Cortex of kidney (tissue), 1 donor: ENCODE measurements at places on chromosomes 2 and 18.

DNA sequence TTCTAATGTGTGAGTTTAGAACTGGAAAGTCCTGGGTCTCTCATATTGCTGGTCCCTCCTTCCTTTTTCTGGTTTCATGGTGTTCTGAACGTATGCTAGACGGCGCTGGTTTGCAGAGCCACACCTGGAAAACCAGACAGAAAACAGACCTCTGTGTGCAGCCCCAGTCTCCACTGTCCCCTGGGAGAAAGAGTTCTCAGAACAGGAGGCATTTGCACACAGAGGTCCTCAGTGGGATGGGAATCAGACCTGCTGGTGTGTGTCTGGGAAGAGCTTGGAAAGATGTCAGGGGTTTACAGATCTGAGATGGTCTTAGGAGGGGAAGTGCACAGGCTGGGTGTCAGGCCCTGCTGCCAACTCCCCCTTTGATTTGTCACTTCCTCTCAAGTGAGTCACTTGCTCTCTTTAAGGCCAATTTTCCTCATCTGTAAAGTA is 14.9 kb upstream of the MBP start:
- no peak for DNase-seq

DNA sequence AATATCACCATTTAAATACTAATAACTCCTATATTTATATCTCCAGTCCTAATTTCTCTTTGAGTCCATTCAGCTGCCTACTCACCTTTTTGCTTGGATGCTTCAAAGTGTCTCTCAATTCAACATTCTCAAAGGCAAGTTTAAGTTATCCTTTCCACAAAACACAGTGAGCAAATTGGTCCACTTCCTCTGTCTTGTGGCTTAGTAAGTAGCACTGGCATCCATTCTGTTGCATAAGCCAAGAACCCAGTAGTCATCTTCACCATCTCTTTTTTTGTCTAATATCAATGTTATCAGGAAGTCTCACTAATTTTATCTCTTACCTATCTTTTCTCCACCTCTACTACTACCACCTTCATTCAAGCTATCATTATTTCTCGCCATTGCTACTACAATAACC is 27.4 kb upstream of the IL1RL1 start:
- DNase-seq = no peak

GRCh38 chr2:128347701-128348539 is 29.3 kb upstream of the HS6ST1 start:
- DNase-seq = no peak

DNA sequence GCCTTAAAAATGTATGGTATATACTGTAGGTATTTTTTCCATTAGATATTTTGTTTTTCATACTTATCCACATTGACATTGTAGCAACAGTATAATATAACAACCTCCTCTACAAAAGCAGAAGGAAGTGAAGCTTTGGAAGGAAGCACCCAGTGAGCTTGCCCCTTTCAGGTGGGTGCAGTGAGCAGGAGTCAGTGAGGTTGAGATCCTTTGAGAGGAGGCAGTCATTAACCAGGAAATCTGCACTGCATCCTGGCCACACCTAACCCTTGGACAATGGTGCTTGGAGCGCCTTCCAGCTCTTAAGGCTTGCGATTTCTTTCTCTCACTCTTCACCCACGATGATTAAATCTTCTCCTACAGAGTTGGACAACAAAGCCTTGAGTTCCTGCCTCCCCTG is 13.9 kb downstream of the IL37 start:
- no peak for DNase-seq
